ENCODE measurements at places on chromosomes 12 and 14.
A peak's percentile ranks its signal among the peaks of the same experiment; 100 is the strongest.

DNA sequence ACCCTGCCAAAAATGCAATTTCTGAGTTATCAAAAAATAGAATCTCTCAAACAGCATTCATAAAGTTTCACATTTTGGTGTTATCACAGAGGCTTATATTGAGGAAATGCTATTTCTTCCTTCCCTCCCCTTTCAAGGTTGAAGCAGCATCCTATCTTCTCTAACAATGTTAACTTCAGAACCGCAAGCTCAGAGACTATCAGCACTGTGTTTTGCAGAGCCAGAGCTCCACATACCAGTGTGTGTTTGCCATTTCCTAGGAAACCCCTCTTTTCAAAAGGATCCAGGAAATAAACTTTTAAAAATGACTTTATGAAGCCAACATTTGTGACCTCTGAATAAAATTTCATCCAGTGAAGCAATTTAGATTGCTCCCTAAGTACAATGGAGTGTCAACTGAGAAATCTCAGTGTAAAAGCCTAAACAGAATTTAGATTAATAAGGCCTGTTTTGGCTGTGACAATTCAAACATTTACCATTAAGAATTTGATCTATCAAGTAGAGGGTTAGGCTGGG lies 332.6 kb downstream of the NOVA1 start:
- DNase-seq = no peak

DNA sequence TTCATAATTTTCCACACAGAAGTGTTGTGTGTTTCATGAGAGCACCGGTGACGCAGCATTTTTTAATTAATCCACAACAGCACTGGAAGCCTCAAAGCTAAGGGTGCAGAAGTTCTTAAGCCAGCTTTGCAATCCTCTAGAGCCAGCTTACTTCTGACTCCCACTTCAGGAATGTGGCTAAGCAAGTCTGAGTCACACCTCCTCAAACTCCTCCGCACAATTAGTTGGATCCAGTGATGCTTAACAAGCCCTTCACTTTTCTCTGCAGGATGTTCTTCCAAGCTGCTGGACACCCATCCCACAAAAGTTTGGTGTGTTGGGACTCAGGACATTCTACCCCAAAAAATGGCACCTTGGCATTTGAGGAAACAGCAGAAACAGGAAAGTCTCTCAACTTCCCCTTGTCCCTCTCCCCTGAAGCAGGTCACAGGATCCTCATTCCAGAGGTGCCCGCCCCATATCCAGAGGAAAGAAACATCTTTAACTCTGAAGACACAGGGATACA lies 210.0 kb downstream of the PPM1H start:
- DNase-seq = no peak

DNA sequence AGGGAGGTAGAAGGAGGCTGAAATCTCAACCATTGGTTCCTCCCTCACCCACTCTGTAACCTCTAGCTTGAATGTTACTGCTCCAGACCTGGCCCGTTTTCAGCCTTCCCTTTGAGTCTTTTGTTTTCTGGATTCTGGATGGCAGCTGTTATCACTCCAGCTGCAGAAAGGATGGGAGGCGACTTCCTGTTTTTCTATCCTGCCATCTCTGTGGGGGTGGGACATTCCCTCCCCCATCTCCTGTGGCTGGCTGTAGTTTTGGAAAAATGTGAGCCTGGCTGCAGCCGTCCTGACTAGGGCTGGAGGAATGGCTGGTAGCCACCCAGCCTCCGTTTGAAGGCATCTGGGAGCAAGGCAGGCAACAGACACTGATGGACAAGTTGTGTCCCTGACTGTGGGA lies 2.9 kb upstream of the PPFIBP1 start:
- DNase-seq = no peak

- no peak for DNase-seq
These were observed 44.8 kb downstream of the FBXW8 start for GRCh38 chr12:116955382-116956021.

DNA sequence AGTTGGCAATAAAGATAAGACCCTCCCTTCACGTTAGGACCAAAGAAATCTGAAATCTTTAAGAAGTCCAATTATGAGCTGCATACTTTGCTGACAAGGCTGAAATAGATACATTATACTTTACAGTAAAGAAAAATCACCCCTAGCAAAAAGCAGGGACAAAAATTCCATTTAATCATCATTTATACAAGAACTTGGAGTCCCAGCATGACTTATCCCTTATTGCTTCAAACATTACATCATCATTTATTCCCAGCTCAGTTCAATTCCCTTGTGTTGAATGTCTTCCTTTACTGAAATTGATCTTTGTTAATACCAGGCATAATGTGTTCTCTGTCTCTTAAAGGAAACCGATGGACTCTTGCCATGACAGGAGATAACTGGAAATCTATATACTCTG lies 449.6 kb upstream of the CCDC196 start:
- no peak for DNase-seq

DNA sequence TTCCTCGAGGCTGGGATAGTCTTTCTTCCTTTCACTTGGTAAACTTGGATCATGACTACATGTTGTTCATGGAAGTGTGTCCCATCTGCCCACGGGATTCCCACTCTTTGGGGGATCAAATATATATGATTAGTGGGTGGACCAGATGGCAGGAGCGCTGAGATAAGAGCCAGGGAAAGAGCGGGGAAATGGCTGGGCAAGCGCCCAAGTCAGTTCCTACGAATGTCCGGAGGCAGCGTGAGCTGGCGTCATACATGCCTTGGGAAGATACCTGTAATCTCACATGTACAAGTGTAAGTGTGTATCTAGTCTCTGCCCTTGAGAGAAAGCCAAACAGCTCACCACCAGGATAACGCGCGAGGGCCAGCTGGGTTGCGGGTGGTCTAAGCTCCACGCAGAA lies 62.3 kb downstream of the FZD10 start:
- DNase-seq = no peak

DNA sequence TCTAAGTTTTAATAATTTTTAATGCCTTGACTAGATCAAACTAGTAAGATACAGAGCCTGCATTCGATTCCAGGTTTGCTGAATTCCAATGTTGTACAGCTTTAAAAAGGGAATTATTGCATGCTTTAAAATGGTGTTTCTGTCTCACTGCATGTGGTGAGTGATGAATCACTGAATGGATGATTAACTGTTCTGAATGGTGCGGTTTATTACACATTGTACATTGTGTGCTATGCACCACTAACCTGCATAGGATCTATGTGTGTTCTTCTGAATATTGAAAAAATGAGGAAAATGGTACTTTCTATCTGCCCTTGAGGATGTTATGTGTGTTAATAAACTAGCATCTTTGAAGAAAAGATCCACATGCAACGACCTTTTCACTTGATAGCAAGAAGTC lies 231.7 kb downstream of the NRXN3 start:
- no peak for DNase-seq

DNA sequence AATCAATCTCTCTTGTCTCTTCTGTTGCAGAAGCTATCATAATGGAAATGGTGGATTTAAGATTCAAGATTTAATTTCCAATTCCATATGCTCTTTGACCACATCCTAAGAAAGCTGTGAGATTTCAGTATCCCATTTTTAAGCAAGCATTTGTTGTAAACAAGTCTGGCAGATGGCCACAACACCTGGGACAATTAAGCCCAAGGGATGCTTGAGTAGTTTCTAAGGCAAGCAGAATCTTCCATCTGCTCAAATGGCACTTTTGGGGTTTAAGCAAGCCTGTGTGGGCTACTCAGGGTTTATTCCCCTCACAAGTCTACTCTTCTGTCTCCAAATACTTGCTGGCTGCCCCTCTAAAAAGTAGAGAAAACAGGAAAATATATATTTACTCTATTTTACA lies 304.7 kb upstream of the SYT1 start:
- no peak for DNase-seq

DNA sequence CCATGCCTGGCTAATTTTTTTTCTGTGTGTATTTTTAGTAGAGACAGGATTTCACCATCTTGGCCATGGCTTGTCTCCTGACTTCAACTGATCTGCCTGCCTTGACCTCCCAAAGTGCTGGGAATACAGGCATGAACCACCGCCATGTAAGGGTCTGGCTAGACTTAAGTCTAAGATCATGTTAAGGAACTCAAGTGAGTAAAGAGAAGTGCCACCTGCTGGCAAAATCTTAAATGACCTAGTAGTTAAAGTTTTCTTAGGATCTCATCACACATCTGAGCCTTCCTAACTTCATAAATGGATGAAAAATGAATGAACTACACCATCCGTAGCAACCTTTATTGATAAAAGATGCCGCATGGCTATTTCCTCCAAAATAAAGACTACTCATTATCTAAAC lies 1.7 kb upstream of the C12orf56 start:
- no peak for DNase-seq

- no peak for DNase-seq
These were observed 316.4 kb downstream of the MED13L start for GRCh38 chr12:115960868-115961802.

GRCh38 chr14:105440554-105440900 lies 20.9 kb downstream of the MTA1 start:
- no peak for DNase-seq

DNA sequence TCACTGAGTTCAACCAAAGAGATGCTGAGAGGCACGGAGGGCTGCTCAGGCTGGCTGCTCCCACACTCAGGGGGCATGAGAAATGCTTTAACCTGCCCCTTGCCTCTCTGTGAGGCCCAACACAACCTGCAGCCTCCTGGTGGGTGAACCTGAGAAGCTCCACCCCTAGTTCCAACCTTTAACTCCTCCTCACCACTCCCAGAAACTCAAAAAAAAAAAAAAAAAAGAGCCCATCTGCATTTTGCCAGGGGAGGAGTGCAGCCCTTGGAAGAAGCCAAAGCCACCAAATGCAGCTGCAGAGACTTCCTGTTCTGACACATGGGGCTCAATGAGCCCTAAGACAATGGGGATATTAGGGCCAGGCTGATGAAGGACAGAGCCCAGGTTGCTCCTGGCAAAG lies 8.9 kb downstream of the KRT4 start:
- DNase-seq = no peak

GRCh38 chr12:56763753-56764657 lies 881 bp downstream of the HSD17B6 start:
- no peak for DNase-seq

DNA sequence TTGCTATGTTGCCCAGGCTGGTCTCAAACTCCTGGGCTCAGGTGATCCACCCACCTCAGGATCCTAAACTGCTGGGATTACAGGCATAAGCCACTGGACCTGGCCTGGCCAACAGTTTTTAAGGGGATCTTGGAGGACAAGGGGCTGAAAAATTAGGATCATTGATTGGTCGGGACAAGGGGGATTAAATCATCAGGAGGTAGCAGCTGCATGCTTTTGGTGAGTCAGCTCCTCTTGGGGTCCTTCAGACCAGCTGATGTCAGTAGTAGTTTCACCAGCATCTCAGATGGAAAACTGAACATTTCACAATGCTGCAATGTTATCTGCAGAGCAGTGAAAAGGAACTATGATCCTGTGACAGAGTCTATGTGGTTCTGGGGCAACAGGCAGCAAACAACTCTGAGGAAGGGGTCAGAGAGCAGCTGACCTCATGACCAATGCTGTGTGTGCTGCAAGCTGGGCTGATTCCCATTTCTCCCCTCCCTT lies 6.3 kb downstream of the LRRC74A start:
- DNase-seq = no peak

GRCh38 chr12:46446645-46447044 lies 74.1 kb upstream of the SLC38A2 start:
- no peak for DNase-seq

DNA sequence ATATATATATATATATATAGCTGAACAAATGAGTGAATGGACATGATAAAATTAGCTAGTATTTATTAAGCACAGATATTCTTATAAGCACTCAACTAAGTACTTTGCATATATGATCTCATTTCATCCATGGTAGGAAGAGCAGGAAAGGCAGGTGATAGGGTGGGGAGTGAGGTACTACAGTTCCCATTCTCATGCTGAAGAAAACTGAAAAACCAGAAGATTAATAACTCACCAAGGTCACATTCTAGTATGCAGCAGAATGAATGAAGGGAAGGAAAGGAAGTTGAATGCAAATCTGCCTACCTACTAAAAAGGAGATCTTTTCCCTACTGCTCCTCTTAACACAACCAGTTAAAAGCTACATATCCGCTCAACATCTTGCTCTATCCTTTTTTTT lies 298.1 kb upstream of the TMPO start:
- DNase-seq = no peak

- DNase-seq = no peak
These were observed 680.9 kb upstream of the LMO3 start for GRCh38 chr12:17286874-17287273.

- DNase-seq = no peak
These were observed 96.4 kb downstream of the TMEM260 start for GRCh38 chr14:56676042-56676441.

DNA sequence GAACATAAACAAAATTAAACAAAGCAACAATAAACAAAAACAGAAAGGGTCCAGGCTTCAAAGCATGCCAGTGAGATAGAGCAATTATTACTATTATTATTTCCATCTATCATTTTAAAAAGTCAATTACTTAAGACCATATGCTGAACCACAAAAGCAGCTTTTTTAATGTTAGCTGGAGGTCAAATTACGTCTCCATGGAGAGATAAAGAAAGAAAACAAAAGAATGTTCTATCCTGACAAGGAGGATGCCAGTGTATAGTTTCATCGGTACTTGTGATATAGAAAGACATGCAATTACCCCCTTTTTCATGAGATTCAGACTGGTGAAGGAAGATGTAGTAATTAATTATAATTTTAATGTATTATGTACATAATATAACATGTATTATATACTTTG lies 81.6 kb upstream of the DCN start:
- no peak for DNase-seq

- DNase-seq = no peak
These were observed 68.5 kb upstream of the CAPRIN2 start for GRCh38 chr12:30823156-30823699.

- DNase-seq = no peak
These were observed 79.5 kb downstream of the SINHCAF start for GRCh38 chr12:31246470-31246850.

- DNase-seq = no peak
These were observed 175.8 kb upstream of the BCL2L14 start for GRCh38 chr12:11894890-11895289.

- DNase-seq = no peak
These were observed 161.7 kb downstream of the ALX1 start for GRCh38 chr12:85441741-85442140.

- DNase-seq = no peak
These were observed 5.6 kb downstream of the IPO4 start for GRCh38 chr14:24183014-24183481.

DNA sequence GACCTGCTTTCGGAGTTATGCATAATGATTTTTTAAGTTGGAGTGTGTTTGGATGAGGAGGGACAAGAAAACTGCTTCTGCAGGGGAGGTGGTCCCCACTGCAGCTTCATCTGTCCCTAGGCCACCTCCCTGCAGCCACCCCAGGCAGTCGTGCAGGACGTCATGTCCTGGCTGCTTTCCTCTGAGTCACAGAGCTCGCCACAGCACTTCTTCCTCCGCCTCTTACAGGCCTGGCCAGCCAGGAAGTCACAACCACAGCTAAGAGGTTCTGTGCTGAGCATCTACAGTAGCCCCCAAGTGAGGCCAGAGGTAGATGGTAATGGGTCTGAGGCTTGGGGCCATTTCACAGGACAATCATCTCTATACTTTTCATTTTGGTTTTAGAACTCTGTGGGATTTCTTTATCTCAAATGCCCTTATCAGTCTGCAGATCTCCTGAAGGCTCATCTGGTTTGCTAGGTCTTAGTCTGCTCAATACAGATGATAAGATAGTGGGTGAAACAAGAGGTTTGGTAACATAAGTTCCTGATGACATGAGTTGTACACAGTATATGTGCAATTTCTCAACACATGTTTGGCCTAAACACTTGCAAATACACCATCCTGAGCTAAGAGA lies 106.4 kb downstream of the ARF6 start:
- peak; percentile 33 for DNase-seq

- no peak for DNase-seq
These were observed 130.8 kb downstream of the CAPZA3 start for GRCh38 chr12:18868717-18869116.

GRCh38 chr12:55771736-55772135 lies 28.8 kb downstream of the GDF11 start:
- DNase-seq = no peak
